ENCODE measurements at places on chromosomes 2 and 18.

GRCh38 chr2:134310107-134311079, 56.5 kb downstream of the MGAT5 start:
- DNase-seq: no peak

GRCh38 chr2:177051278-177051677, 161.3 kb upstream of the HNRNPA3 start:
- DNase-seq: no peak

- peak; percentile 25 for DNase-seq
Observed at GRCh38 chr2:42086500-42086953, 38.7 kb downstream of the PKDCC start.

GRCh38 chr2:234949762-234950434, 1.9 kb upstream of the SH3BP4 start:
- no peak for DNase-seq

DNA sequence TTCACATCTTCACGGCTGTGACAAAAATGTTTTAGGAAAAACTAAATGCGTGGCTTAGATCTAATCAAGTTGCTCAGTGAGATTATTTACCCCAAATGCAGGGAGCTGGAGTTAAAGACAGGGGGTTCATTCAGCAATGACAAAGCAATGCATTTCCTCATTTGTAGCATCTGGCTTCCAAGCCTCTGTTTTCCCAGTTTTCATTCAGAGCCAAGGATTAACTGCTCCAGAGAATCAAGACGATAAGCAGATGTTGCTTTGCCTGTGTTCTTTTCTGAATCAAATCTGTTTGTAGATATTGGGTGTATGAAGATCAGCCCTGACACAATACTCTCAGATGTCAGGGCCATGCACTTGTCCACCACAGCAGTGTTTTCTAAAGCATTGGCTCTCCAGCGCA, 147.4 kb upstream of the SIX2 start:
- DNase-seq: no peak

- DNase-seq: no peak
Observed at GRCh38 chr2:6960659-6961058, 43.4 kb downstream of the RNF144A start.

DNA sequence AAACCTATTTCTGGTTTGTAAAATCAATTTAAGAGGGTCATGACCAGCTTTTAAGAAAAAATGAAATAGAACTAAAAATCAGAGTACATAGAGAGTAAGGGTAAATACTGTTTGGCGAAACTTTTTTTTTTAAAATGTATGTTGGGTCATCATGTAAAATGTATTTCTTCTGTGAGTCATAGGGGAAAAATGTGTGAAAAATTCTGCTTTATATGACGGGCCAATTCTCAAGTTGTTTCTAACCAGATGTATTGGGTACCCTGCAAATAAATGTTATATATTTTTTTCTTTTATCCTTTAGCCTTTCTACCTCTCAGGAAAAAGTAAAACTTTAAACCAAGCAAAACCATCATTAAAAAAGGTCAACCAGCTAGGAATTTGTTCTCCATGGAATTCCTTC, 13.9 kb downstream of the AFTPH start:
- no peak for DNase-seq

GRCh38 chr18:11975723-11976122, 5.6 kb upstream of the IMPA2 start:
- DNase-seq: no peak

DNA sequence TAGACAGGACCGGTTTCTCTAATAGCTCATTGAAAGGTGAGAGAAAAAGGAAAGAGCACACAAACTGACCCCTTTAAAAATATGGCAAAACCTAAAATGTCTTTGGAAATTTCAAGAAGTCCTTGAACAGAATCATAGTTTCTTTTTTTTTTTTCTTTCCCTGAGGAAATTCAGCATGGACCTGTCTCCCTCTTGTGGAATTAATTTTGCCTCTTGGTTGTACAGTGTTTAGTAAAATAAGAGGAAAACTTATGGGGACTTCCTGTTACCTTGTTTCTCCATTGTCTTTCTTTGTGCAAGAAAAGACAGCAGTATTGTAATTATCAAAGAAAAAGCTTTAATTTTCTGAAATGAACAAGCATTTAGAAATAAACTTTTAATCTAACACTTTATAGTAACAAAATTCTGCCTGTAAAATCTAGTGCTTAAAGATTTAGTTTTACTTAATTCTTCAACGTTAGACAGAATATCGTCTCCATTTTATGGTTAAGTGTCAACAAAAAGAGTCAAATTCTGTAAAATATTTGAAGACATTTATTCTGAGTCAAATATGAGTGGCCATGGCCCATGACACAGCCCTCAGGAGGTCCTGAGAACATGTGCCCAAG, 176.3 kb upstream of the NABP1 start:
- no peak for DNase-seq

DNA sequence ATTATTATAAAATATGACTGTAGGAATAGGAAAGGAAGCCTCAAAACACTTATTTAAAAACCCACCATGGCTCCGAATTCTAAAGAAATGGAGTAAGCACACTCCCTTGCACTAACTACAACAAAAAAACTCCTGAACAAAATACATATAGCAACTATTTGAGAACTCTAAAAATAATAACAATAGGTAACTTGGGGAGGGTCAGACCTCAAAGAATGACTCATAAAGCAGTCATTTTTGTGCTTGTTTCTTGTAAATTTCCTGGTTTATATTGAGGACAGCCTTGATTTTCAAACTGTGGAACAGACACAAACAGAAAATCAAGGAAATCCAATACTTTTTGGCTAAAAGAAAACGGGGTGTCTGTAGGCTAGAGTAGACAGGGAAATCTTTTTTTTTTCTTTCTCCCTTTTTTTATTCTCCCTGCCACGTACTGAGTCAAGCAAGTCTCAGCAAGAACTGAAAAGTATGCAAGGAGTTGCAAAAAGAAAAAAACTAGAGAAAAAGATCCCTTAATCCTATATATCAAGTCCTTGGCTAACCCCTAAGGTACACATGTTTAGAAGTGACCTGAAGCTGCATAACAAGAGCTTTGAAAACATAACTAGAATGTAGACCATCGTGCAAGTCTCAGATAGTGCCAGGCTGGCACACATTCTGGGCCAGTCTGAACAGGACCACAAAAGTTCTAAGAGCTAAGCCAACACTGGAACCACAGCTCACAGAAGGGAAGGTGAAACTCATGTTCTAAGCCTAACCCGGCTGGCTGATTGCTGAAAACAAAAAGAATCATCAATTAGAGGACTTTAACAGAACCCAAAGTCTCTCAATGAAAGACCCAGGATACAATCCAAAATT, 403.1 kb upstream of the LYPD1 start:
- no peak for DNase-seq

DNA sequence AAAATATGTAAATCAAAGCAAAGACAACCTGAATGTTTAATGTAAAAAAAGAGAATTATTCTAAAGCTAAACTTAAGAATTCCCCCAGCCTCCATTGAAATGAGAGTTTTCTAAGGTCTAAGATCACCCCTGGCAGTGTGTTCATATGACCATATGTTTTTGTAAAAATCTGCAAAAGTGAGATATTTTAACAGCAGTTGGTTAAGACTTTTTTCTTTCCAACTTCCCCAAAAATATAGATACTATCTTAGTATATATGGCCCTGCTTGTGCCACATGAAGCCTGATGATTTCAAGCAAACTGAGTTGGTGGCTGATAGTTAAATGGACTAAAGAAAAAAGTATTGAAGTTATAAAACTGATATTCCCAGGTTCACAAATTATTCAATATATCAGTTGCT, 35.4 kb downstream of the ZNF804A start:
- no peak for DNase-seq

DNA sequence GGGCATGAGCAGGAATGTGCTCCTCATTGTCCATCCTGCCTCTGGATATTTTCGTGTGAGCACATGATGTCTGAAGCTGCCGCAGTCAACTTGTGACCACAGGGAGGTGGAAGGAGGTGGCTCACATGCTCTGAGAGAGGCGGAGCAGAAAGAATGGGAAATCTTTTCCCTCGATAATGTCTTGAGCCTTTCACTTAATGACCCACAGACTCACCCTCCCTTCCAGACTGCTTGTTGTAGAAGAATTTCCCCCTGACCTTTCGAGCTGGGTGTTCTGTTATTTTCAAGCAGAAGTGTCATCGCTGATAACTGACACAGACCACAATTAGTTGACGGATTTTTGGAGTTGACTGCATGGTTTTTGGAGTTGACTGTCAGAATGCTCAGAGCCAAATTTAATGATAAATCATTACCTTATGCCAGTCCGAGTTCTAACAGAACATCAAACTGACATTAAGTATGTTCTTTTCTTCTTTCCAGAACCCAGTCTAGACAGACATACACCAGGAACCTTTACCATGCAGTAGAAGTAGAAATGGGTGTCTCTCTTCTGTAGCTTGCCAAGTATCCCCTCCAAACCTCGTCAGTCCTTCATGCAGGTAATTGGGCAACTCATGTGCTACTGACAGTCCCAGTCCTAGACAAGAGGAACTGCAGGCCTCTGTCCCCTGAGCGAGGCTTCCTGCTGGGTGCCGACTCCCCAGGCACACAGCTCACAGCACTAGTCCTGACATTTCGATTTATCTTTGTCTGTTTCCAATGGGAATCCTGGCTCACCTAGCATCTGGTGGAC, 29.4 kb upstream of the RTTN start:
- no peak for DNase-seq

GRCh38 chr2:1744151-1744445, 217 bp downstream of the PXDN start:
- DNase-seq: no peak

GRCh38 chr2:15661295-15661569, 69.6 kb downstream of the DDX1 start:
- DNase-seq: no peak

GRCh38 chr2:143730155-143730952, 601.1 kb downstream of the ARHGAP15 start:
- peak; percentile 2 for DNase-seq

DNA sequence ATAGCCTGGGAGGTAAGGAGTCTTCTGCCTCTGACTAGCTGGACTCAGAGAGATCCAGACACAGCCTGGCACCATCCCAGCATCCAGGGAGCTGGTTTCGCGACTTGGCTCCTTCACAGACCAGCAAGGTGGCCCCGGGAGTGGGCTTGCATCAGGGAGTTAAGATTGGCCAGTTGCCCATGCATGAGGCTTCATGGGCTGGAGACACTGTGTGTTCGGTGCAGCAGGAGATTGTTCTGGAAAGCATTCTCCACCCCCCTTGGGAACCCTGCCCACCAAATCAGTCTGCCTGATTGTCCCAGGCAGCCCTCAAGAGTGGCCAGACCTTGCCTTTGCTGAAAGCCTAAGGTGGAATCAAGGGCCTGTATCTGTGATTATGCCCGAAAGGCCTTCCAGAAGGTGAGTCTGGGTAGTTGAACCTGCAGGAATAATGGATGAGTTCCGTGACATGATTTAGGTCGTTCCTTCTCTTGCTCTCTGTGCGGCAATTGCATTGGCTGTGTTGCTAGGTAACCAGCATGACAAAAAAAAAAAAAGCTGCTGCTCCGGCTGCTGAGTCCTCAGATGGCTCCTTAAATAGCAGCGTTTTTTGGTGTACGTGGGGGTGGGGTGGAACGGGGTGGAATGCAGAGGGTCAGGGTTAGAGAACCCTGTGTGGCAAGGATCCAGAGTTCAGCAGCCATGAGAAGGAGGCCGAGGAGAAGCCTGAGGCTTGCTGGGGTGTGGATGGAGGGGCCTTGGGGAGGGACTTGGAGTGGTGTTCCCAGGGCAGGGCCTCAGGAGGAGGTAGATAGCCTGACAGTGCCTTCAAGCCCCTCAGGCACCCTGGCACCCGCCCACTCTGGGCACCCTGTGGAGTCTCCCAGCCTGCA, 93.0 kb upstream of the MCFD2 start:
- DNase-seq: no peak

DNA sequence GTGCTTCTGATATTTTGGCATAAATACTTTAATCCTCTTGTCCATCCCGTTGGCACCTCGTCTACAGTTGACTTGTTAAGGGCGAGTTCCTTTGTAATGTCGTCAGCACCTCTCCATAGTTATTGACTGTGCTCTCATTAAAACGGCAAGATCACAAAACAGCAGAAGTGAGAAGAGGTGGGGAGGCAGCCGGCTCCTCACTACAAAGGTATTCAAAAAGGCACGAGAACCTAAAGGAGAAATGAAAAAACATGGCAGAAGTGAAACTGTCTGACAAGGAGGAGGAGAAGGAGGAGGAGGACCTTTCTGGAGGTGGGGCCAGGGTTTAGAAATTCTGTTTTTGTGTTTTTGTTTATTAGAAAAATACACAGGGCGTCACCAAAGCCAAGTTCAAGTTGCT, 235.6 kb downstream of the BCL11A start:
- DNase-seq: no peak

DNA sequence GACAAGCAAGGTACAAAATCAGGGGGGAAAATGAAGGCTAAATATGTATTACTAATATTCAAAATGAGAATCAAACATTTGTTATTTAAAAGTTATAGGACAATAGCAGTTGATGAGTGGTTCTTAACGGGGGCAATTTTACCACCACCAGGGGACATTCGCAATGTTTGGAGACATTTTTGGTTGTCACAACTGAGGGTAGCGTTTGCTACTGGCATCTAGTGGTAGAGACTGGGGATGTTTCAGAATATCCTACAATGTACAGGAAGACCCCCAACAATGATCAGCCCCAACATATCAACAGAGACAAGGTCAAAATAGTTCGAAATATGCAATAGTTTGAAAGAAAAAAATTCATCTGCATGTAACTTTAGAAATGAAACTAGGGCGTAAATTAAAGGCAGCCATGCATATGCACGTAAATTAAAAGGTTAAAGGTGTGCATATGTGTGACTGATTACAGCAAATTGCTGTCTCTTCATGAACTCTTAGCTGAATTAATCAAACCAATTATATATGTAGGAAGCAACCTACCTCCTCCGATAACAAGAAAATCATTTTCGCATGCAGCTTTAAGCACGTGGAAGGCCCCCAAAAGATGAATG, 61.2 kb upstream of the CUL3 start:
- DNase-seq: peak; percentile 3

- no peak for DNase-seq
Observed at GRCh38 chr2:239462191-239462515, 61.3 kb upstream of the HDAC4 start.

DNA sequence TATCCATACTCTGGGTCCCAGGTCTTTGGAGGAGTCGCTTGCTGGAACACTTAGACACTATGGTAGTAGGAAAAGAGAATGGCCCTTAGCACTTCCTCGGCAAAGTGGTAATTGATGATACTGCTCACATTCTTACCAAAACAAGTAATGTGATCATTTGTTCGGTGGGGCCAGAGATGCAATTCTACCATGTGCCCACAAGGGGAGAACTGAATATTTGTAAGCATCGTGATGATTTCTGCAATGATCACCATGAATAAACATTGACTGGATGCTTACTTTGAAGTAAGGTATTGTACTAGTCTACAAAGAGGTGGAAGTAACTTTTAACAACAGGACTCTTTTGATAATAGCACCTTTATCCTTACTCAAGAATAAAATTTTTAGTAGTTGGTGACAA, 109.7 kb downstream of the CD8B2 start:
- DNase-seq: no peak

Measured in activated naive CD8-positive, alpha-beta T cell treated with anti-CD3 and anti-CD28 coated beads for 36 hours (primary cell).